Dermis blood vessel endothelial cell (primary cell): ENCODE measurements at places on chromosomes 4 and X.
A peak's percentile ranks its signal among the peaks of the same experiment; 100 is the strongest.

DNA sequence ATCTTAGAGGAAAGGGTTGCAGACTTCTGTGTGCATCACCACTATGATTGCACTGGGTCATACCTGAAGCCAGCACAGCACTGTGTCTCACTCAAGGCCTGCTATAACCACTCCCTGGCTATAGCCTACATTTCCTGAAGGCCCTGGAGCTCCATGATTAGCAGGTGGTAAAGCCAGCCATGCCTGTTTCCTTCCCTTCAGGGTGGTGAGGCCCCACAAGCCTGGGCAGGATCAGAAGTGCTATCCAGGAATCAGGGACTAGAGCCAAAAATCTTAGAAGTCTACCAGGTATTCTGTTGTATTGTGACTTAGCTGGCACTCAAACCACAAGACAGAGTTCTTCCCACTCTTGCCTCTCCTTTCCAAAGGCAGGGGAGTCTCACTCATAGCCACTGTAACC lies 734.6 kb downstream of the GLUD2 start:
- DNase-seq = no peak

- DNase-seq = no peak
Measured at GRCh38 chr4:81257816-81258215, 42.8 kb upstream of the PRKG2 start.

DNA sequence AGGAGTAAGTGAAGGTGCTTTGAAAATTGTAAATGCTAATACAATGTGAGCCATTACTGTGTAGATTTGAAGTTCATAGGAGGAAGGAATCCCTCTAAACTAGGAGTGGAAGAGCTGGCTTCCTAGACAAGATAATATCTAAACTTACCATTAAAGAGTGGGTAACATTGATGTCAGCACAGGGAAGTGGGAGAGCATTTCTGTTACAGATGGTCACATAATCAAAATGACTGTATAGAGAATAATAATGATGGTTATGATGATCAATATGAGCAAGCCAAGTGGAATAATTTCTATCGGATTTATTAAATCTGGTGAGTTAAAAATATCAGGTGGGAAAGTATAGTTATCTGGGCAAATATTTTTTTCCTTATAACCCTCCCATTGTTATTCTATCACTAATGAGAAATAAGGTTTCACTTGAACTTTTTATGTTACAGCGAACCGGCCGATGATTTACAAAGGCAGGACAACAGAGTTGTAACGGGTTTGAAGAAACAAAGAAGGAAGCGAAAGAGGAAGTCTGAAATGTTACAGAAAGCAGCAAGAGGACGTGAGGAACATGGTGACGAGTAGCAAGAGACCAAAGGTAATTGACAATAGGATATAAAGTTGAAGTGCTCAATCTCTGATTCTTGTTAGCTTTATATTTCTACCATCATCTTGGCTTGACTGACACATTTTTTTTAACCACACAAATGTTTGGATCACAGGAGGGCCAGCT lies 43.5 kb downstream of the FMR1NB start:
- no peak for DNase-seq

- DNase-seq = peak; percentile 88
Measured at GRCh38 chrX:154727871-154728270, 23.0 kb downstream of the GAB3 start.

- no peak for DNase-seq
Measured at GRCh38 chr4:171629182-171629581, 184.0 kb upstream of the GALNTL6 start.

- no peak for DNase-seq
Measured at GRCh38 chr4:30610361-30610760, 109.8 kb upstream of the PCDH7 start.

DNA sequence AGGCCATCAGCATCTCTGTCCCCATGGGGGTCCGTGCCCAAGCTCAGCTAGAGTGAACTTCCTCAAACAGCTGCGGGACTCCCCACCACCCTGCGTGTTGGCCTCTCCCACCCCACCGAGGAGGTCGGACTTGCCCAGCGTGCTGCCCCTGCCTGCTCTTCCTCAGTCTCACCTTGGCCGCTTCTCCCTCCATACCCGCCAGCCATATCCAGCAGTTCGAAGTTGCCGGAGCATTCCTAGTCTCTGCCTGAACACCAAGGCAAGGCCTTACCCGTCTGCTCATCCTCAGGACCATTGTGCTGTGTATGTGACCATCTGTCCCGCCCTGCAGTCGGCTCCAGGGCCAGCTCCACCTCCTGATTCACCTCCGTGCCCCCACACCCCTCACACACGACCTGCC lies 84.5 kb downstream of the WFS1 start:
- DNase-seq = no peak

DNA sequence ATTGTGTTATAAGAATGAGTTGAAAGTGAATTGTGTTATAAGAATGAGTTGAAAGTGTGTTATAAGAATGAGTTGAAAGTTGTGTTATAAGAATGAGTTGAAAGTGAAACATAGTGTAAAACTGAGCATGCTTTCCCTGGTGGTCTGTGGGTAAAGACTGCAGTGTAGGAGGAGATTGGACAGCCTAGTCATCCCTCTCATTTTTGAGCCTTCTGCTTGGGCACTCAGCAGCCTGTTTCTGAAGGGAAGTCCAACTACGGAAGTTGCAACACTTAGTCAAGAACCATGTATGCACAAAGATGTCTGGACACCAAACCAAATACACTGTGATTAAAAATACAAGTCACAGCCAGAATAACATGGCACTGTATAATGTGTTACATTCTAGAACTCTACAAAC lies 72.6 kb downstream of the ANK2 start:
- DNase-seq = no peak

DNA sequence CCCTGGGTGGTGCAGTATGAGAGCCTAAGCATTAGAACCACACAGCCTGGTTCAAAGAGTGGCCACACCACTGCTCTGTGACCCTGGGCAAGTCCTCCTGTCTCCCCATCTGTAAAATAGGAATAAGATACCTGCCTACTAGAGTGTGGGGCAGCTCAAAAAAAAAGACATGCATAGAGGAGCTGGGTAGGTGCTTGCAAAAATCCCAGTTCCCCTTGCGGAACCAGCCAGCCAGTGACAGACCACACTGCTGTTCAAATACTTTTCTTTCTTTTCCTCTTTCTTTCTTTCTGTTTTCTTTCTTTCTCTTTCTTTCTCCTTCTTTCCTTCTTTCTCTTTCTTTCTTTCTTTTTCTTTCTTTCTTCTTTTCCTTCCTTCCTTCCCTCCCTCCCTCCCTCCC lies 63.0 kb upstream of the TRIM2 start:
- no peak for DNase-seq

- DNase-seq = peak; percentile 80
Measured at GRCh38 chr4:158809611-158810486, 41.0 kb downstream of the FNIP2 start.

GRCh38 chr4:105652286-105652888 lies 56.1 kb downstream of the INTS12 start:
- DNase-seq = no peak

DNA sequence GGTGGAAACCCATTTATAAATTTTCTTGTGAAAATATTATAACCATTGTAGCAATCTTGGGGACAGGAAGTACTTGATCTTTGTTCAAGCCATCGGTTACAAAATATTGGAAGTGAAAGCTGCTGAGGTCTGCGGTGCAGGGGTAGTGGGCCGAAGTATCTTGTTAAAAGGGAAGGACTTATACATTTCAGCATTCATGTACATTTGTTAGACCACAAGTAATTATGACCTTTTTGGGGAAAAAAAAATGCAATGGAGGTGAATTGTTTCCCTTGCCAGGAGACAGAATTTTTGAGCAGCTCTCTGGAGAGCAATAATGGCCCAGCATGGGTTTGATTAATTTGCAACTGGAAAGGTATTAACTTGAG lies 121.3 kb downstream of the EGF start:
- DNase-seq = no peak

GRCh38 chr4:43047058-43047457 lies 154.5 kb downstream of the GRXCR1 start:
- DNase-seq = no peak

- DNase-seq = no peak
Measured at GRCh38 chr4:29972121-29972520, 748.0 kb upstream of the PCDH7 start.

GRCh38 chr4:3668825-3669552 lies 97.2 kb upstream of the ADRA2C start:
- no peak for DNase-seq

DNA sequence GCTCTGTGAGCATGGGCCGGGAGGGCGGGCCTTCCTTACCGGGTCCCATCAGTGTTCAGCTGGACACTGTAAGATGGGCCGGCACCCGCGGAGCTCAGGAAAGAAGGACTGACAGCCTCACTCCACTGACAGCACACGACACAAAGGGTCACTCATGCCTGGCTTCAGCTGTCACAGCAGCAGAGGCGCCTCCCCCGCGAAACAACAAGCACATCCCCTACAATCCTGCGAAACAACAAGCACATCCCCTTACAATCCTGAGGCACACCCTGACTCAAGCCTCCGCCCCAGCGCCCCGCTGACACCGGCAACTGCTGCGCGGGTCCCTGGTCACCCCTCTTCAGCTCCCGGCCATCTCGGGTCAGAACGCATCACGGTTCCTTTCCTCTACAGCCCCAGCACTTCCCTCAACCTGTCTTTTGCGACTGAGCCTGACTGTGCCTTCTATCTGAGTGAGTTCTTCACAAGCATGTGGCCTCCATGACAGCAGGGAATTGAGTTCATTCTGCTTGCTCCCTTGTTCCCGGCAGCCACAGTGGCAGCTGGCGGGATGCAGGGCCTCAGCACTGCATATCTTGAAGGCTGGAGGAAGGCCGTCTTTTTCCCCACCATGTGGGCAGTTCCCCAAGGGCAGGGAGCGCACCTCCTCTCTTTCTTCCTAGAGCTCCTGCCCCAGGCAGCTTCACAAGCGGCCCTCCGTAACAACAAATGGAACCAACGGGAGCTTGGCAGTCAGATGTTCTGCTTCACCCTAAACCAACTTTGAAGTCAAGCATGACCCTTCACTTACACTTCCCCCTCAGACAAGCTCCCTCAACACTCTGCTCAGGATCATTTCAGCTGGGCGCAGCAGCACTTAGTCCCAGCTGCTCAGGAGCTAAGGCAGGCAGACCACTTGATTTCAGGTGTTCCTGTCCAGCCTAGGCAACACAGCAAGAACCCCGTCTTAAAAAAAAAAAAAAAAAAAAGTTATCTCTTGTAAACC lies 39.6 kb downstream of the SCD5 start:
- DNase-seq = no peak

- no peak for DNase-seq
Measured at GRCh38 chrX:103742339-103742738, 31.6 kb downstream of the TMEM31 start.

GRCh38 chrX:131841496-131842437 lies 181.3 kb upstream of the STK26 start:
- peak; percentile 67 for DNase-seq

DNA sequence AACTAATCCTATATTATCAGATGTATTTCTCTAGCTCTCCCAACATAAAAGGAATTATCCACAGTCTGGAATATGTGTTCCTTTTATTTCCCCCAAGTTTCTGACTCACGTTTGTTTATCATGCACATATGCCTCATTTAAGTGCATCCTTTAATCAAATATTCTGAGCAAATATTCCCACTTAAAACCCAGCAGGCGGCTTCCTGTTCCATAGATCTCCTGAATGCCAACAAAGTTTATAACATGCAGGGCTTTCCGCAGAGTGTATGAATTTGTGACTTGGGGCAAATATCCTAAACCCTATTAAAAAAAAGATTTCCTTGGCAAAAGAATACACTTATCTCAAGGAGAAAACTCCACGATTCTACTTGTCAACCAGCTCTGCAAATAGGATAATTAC lies 16.9 kb downstream of the GLRA2 start:
- no peak for DNase-seq
